Stimulated activated CD4-positive, alpha-beta T cell treated with anti-CD3 and anti-CD28 coated beads, Interleukin-1b, Interleukin-23, amount 100 ng/mL, for 1 hour (primary cell): ENCODE measurements at places on chromosomes 6 and 20.

DNA sequence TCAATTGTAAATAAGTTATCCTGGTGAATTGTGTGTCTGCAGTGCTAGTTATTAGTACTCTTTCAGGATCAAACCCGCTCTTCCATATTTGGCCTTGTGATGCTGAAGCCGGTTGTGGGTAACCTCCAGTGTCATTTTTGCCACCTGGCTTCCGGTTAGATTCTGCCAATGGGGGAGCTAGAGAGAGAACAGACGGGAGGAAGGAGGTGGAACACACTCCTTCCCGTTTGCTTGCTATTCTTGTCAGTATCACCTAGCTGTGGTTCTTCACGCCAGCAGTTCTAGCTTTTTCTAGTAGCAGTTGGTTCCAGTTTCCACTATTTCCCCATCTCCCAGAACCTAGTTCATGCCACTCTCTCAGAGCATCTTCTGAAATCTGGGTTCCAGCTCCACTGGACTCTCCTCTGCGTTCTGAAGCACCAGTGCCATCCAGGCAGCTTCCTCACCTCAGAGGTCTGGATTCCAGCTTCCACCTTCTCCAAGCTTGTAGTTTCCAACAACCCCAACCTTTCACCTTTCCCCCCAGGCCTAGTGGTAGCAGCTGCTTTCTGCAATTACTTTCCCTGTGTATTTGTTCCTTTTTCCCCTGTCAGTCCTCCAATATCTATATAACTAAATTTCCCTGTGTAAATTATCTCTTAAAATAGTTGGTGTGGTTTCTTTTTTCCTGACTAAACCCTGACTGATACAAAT is 46.9 kb upstream of the LOC128125822 start:
- DNase-seq, result no peak

GRCh38 chr20:62063981-62064769 is 1.5 kb downstream of the TAF4 start:
- no peak for DNase-seq

- DNase-seq, result no peak
Observed at GRCh38 chr6:17116117-17116440, 14.2 kb downstream of the STMND1 start.

- no peak for DNase-seq
Observed at GRCh38 chr6:129890701-129891100, 29.6 kb upstream of the TMEM244 start.

DNA sequence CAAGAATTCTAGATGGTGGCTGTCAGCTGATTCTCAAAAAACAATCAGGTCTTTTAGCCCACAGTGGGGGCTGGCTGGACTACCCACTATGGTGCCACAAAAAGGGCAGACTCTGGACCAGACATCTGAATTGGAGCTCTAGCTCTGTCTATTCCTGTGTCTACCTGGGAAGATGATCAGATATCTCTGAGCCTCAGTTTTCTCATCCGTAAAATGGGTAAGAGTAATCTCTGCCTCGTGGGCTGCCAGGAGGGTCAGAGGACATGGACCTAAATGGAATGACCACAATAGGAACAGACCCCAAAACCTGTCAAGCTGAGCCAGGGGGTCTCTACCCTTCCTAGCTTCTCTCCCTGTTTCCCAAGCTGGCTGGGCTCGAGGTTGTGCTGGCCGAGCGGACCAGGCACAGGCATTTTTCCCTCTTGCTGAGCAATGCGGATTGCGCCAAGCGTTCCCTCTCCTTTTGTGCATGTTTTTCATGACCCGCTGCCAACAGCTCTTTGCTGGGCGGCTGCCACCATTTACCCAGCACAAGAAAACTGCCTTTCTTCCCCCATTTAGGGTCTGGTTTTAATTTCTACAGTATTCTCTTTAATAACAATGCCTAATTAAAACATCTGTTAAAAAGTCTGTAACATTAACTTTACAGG is 74.7 kb upstream of the MAFB start:
- no peak for DNase-seq
